CD4-positive, alpha-beta memory T cell (primary cell): ENCODE measurements at places on chromosomes 2 and 18. TPM values are rescaled to one million over a fixed set of nuclear protein-coding genes. Genes with fewer than 3 reads are reported as not detected.
A peak's percentile ranks its signal among the peaks of the same experiment; 100 is the strongest.

- DNase-seq, result no peak
These were observed 31.4 kb upstream of the CASP8 start for GRCh38 chr2:201228912-201229290.

DNA sequence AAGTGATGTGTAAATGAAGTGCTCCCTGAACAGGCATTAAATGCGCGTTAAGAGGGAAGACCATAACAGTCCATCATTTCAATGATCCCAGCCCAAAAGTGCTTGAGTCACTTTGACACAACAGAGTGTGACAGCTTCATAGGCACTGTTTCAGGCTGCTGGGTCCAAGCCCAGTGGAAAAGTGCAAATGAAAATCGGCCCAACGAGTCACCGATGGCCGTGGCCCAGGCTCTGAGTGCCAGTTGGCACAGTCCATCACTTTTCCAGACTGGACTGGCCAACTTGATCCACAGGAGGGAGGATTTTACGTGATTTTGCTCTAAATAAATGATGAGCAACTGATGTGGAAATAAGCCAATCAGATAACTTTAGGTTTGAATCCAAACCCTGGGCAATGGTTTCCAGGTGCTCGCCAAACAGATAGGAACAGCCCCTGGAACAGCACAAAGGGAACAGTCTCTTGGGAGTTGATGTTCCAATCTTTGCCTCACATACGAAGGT is 114.0 kb downstream of the SP3 start:
- no peak for DNase-seq

GRCh38 chr2:223582001-223582400 is 20.2 kb downstream of the SCG2 start:
- no peak for DNase-seq

GRCh38 chr2:100980046-100980445 is 22.0 kb upstream of the RPL31 start:
- no peak for DNase-seq

GRCh38 chr2:173750353-173750801 is 214.8 kb downstream of the SP3 start:
- DNase-seq, result no peak

DNA sequence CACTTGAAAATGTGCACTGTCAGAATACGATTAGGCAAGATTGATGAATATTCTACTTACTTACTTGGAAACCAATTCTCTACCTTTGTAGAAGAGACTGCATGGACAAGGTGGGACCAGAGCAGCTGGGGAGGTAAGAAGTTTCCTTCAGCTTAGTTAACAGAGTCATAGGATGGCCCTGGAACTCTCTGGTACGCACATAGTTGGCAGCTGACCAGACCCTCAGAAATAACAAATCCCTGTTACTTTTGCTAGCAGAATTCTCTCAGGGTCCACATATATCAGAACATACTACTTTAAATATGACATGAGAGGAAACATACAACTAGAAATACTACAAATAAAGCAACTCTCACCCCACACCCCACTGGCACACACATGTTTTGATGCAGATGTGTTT is 24.8 kb upstream of the STAT1 start:
- no peak for DNase-seq

DNA sequence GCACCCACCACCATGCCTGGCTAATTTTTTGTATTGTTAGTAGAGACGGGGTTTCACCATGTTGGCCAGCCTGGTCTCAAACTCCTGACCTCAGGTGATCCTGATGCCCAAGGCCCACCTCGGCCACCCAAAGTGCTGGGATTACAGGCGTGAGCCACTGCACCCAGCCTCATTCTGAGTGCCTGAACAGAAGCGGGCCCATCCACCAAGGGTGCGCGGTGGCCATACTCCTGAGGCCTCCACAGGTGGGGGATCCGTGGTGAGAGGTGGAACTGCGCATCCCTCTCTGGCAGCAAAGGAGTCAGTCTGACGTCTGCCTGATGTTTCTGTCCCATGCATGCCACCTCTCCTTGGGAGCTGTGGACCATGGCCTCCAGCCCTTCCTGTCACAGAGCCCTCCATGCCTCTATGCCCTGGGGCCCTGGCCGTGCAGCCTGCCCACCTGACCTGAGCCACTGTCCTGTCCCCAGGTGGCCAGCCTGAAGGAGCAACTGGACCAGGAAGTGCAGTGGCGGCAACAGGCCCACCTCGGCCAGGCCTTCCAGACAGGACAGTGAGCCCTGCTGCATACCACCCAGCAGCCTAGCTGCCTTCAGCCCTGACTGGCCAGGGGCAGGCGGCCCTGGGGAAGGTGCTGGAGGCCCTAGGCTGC is 7.6 kb upstream of the SNED1 start:
- DNase-seq, result no peak

GRCh38 chr2:6554466-6554865 is 311.2 kb downstream of the CMPK2 start:
- DNase-seq, result no peak

DNA sequence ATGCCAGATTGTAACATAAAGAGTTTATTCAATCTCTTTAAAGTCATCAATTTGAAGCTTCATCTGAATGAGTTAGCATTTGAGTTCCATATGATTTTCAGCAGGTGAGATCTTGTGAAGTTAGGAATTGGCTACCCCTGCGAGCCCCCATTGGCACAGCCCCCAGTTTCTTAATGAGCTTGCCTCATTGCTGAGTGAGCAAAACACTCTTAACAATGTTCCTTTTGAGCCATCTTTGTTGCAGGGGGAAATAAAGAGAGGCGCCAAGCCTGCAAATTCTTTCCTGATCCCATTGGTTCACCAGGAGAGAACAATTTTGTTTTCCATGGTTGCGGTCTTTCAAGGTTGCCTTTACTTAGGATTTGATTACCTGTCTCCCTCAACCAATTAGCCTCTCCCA is 18.7 kb downstream of the DPP10 start:
- DNase-seq, result no peak

GRCh38 chr18:62759704-62760402 is 44.5 kb downstream of the PHLPP1 start:
- no peak for DNase-seq

DNA sequence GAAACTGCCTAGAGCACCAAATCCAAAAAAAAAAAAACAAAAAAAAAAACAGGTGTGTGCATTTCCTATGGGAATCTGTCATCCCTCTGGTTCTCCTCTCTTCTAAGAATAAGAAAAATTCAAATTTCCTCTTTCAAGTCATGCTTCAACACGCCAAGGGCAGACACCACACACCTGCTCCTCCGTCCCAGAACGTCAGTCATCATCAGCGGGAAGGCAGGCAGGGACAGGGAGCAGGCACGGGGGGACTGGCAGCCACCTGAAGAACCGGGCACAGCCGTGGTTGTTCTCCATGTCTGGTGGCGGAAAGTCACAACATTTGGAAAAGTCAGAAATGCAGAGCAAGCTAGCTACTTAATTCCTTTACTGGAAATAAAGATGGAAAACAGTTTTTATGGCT is 214.8 kb downstream of the IKZF2 start:
- no peak for DNase-seq

- DNase-seq, result no peak
These were observed 273.6 kb downstream of the ETAA1 start for GRCh38 chr2:67670747-67671183.

GRCh38 chr18:59954241-59954640 is 54.4 kb downstream of the PMAIP1 start:
- no peak for DNase-seq

GRCh38 chr2:98947554-98947953 is 11.5 kb upstream of the CRACDL start:
- no peak for DNase-seq

- DNase-seq, result no peak
These were observed 42.0 kb downstream of the DCAF17 start for GRCh38 chr2:171475979-171476378.

GRCh38 chr2:71822463-71822862 is 325.2 kb downstream of the CYP26B1 start:
- no peak for DNase-seq

DNA sequence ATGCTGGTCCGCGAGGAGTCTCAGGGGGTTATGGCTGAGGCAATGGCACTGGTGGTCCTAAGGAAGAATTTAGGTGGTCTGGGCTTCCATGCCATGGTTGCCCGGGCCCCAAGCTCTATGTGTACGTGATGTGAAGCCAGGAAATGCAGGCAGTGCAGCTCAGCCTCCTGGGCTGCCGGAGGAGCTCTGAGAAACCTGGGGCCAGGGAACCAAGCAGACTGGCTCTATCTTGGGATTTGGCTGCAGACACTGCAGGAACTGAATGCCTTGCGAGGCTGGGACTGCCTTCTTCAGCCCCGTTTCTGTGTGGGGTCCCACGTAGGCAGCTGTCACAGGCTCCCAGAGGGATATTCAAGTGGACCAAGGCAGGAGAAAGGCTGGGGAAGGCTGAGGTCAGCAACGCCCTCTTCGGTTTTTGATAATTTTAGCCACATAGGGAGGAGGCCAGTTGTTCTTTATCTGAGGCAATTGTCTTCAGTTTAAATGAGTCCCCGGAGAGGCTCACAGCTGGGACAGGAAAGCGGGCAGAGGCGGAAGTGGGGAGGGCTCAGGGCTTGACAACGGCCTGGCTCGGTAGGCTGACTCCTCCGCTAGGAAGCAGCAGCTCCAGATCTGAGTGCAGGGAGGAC is 77.7 kb downstream of the RHOB start:
- DNase-seq, result no peak

GRCh38 chr2:37585982-37586621 is 85.3 kb downstream of the CDC42EP3 start:
- DNase-seq, result peak; percentile 86

DNA sequence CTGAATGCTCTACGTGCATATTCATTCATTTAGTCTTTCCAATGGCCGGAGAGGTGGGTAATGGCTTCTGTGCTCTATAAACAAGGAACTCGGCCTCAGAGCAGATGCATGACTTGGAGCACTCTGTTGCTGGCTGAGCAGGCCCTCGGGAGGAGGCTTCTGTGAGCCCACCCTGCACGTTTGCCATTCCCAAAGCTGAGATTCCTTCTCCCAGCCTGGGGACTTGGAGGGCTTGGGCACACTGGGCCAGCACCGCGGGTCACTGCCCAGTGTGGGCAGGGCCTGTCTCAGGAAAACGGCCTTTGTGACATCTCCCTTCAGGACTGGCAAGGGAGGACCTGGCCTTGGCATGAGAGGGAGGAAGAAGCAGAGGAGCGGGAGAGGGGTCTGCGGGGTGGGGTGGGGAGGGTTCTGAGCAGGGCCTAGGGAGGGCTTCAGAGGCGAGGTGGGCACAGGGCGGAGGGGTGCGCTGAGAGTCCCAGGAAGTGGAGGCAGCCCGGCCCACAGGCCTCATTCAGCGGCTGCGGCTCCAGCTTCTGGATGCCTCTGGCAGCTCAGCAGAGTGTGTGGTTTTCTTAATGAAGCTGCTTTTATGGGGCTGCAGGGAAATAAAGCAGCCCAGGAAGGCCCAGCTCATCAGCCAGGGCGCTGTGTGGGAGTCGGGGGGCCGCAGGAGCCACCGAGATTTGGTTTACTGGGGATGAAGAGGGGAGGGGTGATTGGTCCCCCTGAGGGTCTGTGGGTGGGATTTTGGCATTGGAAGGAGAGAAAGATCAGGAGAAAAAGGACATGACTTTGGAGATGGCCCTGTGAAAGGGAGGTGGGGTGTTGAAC is 51.7 kb upstream of the OTOF start:
- no peak for DNase-seq

DNA sequence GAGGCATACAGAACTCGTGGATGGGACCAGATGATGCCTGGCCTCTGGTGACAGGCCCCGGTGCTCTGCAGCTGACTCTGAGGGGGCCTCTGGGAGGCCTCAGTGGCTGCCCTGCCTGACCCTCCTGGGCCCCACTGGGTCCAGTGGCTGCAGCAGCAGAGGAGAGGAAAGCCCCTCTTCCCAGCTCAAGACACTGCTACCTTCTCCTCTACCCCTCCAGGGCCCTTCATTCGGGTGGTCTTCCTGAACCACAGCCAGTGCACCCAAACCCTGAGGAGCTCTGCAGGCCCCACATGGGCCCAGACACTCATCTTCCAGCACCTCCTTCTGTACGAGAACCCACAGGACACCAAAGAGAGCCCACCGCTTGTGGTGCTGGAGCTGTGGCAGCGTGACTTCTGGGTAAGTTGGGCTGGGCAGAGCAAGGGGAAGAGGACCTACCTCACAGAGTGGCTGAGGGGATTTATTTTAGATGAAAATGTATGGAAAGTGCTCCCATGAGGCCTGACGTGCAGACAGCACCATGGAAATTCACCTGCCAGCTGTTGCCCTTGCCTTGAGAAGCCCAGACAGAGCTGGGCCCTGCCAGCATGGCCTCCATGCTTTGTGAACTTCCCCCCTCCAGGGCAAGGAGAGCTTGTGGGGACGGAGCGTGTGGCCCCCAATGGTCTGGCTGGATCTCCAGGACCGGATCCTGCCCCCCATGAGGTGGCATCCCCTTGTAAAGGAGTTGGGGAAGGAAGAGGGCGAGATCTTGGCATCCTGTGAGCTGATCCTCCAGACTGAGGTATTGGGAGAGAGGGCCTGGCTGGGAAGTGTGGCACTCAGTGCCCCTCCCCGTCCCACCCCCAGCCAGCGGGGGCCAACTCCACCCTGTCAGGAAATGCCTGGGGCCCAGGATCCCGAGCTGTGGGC is 46.3 kb downstream of the LMAN2L start:
- DNase-seq, result no peak

DNA sequence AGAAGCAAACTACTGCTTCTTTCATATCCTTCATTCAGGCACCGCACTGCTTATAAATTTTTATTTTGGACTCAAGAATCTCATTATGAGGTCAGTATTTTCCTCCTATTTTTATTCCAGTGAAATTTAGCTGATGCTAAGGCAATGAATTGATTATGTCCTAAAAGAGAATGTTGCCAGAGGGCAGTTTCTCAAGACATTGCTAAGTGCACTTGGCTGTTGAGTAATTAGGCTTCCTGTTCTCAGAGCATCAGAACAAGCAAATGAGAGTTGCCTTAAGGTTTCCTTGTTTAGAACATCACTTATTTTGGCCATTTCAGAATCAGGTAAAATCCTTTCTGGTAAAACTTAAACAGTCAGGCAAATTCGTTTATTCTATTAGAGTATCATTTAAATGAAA is 548.6 kb upstream of the ZEB2 start:
- no peak for DNase-seq

DNA sequence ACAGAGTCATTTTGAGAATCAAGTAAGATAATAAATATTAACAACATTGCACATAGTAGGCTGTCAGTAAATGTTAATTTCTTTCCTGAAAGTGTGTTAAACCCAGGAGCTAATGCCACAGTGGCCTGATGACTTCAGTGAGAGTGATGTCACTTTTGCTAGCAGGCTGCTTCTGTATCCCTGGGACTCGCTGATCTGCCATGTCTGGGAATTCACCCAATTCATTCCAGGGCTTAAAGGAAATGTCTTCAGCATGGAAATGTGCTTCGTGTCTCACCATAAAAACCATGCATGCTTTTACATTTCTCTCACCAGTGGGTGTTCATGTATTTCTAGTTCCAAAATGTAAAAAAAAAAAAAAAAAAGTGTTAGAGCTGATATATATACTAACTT is 56.8 kb upstream of the MAPRE3 start:
- no peak for DNase-seq

Gene POTEJ
- not detected for total RNA-seq

Gene SPAST
- 23.2 TPM for total RNA-seq

Gene WDR35
- 5.7 TPM for total RNA-seq

Gene CCNYL1
- total RNA-seq, result 10.5 TPM

Gene SNTG2
- total RNA-seq, result 1.3 TPM

Gene TRABD2A
- 90.7 TPM for total RNA-seq

Gene FRZB
- not detected for total RNA-seq
